ENCODE measurements at places on chromosomes 1 and 21.

DNA sequence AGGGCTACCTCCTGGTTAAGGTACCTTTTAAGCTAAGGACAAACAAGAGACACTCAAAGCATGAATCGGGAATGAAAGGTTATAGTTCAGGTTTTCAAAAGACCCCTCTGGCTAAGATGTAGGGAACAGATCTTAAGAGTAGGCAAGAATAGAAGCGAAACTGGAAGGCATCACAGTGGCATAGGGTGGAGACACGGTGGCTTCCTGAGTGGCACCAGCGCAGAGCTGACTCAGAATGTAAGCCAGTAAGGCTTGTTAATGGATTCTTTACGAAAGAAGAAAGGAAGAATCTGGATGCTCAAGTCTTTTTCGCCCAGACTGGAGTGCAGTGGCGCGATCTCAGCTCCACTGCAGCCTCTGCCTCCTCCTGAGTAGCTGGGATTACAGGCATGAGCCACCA, 21.2 kb downstream of the PADI6 start:
- DNase-seq, result no peak

- DNase-seq, result no peak
These were observed 23.4 kb downstream of the OLFML3 start for GRCh38 chr1:114002492-114003239.

DNA sequence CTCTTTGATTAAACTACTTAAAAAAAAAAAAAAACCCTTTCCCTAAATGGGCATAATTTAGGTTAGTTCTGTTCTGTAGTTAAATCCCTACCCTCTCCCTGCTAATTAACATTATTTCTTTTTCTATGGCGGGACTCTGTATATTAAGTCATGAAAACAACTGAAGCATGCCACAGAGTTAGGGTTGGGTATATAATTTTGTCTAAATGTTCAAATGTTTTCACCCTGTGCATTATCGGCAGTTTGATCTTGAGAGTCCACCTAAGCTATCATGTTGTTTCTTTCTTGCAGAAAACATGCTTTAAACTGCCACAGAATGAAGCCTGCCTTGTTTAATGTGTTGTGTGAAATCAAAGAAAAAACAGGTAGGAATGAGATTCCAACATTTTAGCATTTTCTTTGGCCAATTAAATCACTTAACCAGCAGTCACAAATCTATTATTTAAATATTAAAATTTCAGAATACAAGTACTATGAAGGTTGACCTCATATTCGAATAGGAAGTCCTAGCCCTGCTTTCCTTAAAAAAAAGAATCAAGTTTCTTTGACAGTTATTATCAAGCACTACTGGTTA, 4.0 kb downstream of the PBX1 start:
- DNase-seq, result no peak

DNA sequence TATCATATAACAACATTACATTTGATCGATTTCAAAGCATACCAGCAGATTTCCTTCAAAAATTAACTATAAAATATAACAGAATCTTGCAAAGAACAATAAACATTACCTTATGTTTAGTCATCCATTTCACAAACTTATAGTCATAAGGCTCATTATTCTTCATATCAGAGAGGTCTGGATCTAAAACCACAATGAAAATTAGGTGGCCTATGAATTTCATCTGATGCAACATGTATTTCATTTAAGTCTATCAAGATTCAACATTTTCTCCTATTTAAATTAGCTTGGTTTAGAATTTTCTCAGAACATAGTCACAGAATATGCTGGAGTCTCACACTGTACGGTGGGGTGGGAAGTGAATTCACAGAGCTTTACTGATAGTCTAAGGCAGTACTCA, 49.2 kb downstream of the KYAT3 start:
- no peak for DNase-seq

DNA sequence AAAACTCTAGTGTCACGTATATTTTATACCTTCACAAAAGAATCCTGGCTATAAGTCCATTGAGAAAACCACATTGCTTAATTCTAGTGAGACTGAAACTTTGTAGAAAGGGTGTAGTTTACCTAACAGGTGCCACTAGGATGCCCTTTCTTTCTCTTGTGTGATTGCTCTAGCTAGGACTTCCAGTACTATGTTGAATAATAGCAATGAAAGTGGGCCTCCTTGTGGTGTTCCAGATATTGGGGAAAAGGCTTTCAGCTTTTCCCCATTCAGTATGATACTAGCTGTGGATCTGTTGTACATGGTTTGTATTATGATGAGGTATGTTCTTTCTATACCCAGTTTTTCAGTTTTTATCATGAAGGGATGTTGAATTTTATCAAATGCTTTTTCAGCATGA, 39.7 kb upstream of the CHODL start:
- no peak for DNase-seq

- DNase-seq, result no peak
These were observed 95.9 kb upstream of the SGIP1 start for GRCh38 chr1:66438062-66438461.

GRCh38 chr1:34970829-34971228, 14.3 kb downstream of the TMEM35B start:
- DNase-seq, result no peak

GRCh38 chr1:182309631-182310351, 81.8 kb downstream of the GLUL start:
- no peak for DNase-seq

DNA sequence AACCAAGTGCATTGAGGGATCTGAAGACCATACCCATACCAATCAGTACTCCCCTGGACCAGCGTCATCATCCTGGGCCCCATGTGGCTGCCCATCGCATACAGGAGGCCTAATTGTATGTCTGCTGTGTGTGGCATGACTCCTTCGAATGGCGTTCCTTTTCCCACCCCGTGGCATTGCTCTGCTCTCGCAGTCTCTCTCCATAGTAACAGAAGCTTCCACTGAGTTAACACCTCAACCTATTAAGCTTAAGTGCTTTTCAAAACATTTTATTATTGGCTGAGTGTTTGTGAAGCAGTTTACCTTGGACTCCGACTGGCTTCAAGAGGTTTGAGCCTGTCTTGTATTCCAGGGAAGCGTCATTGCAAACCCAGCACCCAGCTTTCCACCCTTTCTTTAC, 187.1 kb upstream of the LMO4 start:
- no peak for DNase-seq

Measured in stimulated activated CD4-positive, alpha-beta T cell treated with anti-CD3 and anti-CD28 coated beads, Interleukin-4, amount 100 ng/mL, for 4 hours (primary cell).